ENCODE measurements at places on chromosomes 16 and 17. TPM values are rescaled to one million over a fixed set of nuclear protein-coding genes. Genes with fewer than 3 reads are reported as not detected.

The LYZL6 gene
- total RNA-seq = not detected

The AATK gene
- total RNA-seq = 0.17 TPM

The PERCC1 gene
- total RNA-seq = not detected

The TBC1D3G gene
- not detected for total RNA-seq

The OGFOD3 gene
- 13.4 TPM for total RNA-seq

The UNC45B gene
- not detected for total RNA-seq

The ENGASE gene
- 14.1 TPM for total RNA-seq

The TLCD3A gene
- 54.6 TPM for total RNA-seq

The CLDN9 gene
- 0.32 TPM for total RNA-seq

The SECTM1 gene
- total RNA-seq = 1.4 TPM

The RPAIN gene
- total RNA-seq = 31.2 TPM

The MLST8 gene
- total RNA-seq = 52.3 TPM

The PRR14 gene
- 23.2 TPM for total RNA-seq

The HOXB4 gene
- 0.16 TPM for total RNA-seq

The MFSD6L gene
- total RNA-seq = not detected

The EEF2K gene
- 17.3 TPM for total RNA-seq

The SULT1A2 gene
- total RNA-seq = not detected

The AOC3 gene
- 1.1 TPM for total RNA-seq

The ASPA gene
- total RNA-seq = not detected

The PNMT gene
- total RNA-seq = not detected

The KLHL10 gene
- 0.19 TPM for total RNA-seq

The PRSS8 gene
- 1.2 TPM for total RNA-seq

The TLCD3B gene
- not detected for total RNA-seq

The MLKL gene
- total RNA-seq = 38.7 TPM

The ABCA6 gene
- not detected for total RNA-seq

The WSCD1 gene
- total RNA-seq = 1.9 TPM

The CDRT15L2 gene
- total RNA-seq = not detected

The NACA2 gene
- total RNA-seq = not detected

The HOXB5 gene
- 2.7 TPM for total RNA-seq

The SRCIN1 gene
- 2.4 TPM for total RNA-seq

The RMI2 gene
- 37.1 TPM for total RNA-seq

The CALCOCO2 gene
- total RNA-seq = 95.2 TPM

The NKD1 gene
- 0.31 TPM for total RNA-seq

The COPZ2 gene
- 17.3 TPM for total RNA-seq

The SLFN13 gene
- total RNA-seq = 5.2 TPM

The CHP2 gene
- total RNA-seq = not detected

The TBKBP1 gene
- 6.4 TPM for total RNA-seq

The C17orf50 gene
- total RNA-seq = not detected

The KRT39 gene
- not detected for total RNA-seq

The TOM1L1 gene
- 39.8 TPM for total RNA-seq

The FBXL16 gene
- total RNA-seq = 3.5 TPM

The GFOD2 gene
- total RNA-seq = 14.0 TPM

The CCNF gene
- total RNA-seq = 24.0 TPM

The CHRNB1 gene
- 6.9 TPM for total RNA-seq

The DCTPP1 gene
- 85.1 TPM for total RNA-seq
